ENCODE measurements at places on chromosomes 1 and 21.

GRCh38 chr21:33026443-33026858 lies 716 bp downstream of the OLIG2 start:
- peak overlapping the region; percentile 92 for H3K4me3 ChIP-seq
- H3K27me3 ChIP-seq: peaks cover 28% of the 10 kb centered on the region
- no peak for DNase-seq
- H3K36me3 ChIP-seq: no peaks in the 10 kb centered on the region

- peak overlapping the region; percentile 84 for H3K4me3 ChIP-seq
- no peaks in the 10 kb centered on the region for H3K27me3 ChIP-seq
- H3K4me1 ChIP-seq: peaks cover 10% of the 10 kb centered on the region
- peak; percentile 30 for DNase-seq
Observed at GRCh38 chr1:38476111-38476849, 383.3 kb downstream of the RRAGC start.

GRCh38 chr1:72366466-72366865 lies 84.1 kb upstream of the NEGR1 start:
- H3K4me1 ChIP-seq: no peaks in the 10 kb centered on the region
- H3K4me3 ChIP-seq: no peak overlapping the region
- no peaks in the 10 kb centered on the region for H3K36me3 ChIP-seq
- H3K27ac ChIP-seq: no peak overlapping the region

DNA sequence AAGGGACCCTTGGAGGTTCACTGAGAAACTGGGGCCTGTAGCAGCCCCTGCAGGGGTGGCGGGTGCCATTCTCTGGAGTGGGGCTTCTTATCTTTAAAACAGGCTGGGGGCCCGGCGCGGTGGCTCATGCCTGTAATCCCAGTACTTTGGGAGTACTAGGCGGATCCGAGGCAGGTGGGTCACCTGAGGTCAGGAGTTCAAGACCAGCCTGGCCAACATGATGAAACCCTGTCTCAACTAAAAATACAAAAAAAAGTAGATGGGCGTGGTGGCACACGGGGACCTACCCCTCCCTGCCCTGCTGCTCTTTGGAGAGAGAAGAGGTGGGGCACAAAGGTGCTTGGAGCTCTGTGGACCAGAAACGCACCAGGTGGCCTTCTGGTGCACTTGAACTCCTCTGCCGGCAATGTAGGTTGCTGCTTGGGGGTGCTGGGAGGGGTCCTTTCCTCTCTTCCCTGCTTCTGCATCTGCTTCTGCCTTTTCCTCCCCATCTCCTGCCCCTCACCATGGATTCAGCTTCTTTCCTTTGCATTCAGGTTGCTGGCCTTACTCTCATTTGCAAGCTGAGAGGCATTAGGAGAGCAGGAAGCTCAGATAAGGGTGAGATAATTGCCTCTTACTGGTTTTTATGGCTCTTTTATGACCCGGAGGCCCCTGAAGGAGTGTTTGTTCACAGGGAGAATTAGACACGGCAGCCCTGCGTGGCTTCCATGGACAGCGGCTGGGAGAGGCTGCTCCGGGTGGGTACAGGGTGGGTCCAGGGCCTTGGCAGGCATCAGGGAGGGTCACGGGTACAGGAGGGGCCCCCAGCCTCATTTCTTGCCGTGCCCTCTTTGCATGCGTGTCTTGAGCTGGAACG lies 57.4 kb downstream of the ARHGEF10L start:
- H3K4me3 ChIP-seq: no peak overlapping the region
- H3K4me1 ChIP-seq: peaks cover 36% of the 10 kb centered on the region
- peak overlapping the region; percentile 52 for H3K27ac ChIP-seq
- DNase-seq: no peak
- H3K27me3 ChIP-seq: peaks cover 4% of the 10 kb centered on the region

DNA sequence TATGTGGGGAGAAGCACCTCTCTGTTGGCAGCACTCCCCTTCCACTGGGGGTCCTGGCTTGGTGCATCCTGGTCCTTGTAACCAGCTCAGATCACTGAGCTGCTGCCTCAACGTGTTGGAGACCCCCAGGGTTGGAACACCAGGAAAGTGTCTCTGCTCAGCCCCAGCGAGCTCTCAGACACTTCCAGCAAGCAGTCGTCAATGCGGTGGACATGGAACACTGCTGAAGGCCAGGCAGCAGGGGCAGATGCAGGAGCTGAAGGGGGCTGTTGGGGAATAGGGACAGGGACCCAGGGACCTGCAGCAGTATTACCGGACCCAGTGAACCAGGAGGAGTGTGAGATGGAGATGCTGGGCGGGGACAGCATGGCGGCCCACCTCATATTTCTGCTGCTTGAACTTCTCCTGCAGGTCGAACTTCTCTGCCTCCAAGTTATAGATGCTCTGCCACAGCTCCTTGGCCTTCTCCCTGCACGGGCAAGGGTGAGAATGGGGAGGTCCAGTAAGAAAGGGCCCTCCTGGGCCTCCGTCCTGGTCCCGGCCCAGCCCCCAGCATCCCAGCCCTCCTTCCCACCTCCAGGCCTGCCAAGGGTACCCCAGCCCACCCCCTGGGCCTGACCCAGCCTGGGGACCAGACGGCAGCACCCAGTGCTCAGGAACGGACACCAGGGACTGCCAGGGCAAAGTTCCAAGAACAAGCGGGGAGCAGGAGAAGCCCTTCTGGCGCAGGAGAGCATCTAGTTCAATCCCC lies 16.4 kb downstream of the TNNT2 start:
- peaks cover 3% of the 10 kb centered on the region for H3K4me1 ChIP-seq
- H3K4me3 ChIP-seq: no peak overlapping the region
- H3K27me3 ChIP-seq: peaks cover 10% of the 10 kb centered on the region
- peak; percentile 13 for DNase-seq
- no peak overlapping the region for H3K27ac ChIP-seq

- DNase-seq: no peak
- H3K4me1 ChIP-seq: peaks cover 37% of the 10 kb centered on the region
- H3K27ac ChIP-seq: peak overlapping the region; percentile 34
- peaks cover 12% of the 10 kb centered on the region for H3K27me3 ChIP-seq
- peaks cover 4% of the 10 kb centered on the region for H3K36me3 ChIP-seq
- H3K4me3 ChIP-seq: no peak overlapping the region
Observed at GRCh38 chr1:11352816-11353799, 80.1 kb downstream of the UBIAD1 start.

- H3K27ac ChIP-seq: no peak overlapping the region
- peaks cover 23% of the 10 kb centered on the region for H3K4me1 ChIP-seq
- DNase-seq: no peak
- H3K27me3 ChIP-seq: peaks cover 4% of the 10 kb centered on the region
- H3K36me3 ChIP-seq: peaks cover 6% of the 10 kb centered on the region
- no peak overlapping the region for H3K4me3 ChIP-seq
Observed at GRCh38 chr1:145988773-145989172, 7.6 kb downstream of the TXNIP start.

GRCh38 chr1:193769651-193770050 lies 583.2 kb upstream of the B3GALT2 start:
- no peaks in the 10 kb centered on the region for H3K36me3 ChIP-seq
- no peak for DNase-seq
- H3K4me3 ChIP-seq: no peak overlapping the region
- peaks cover 2% of the 10 kb centered on the region for H3K27me3 ChIP-seq
- no peak overlapping the region for H3K27ac ChIP-seq

GRCh38 chr1:42601472-42601871 lies 56.8 kb upstream of the PPIH start:
- H3K27ac ChIP-seq: no peak overlapping the region
- DNase-seq: no peak
- no peaks in the 10 kb centered on the region for H3K27me3 ChIP-seq
- no peak overlapping the region for H3K4me3 ChIP-seq
- peaks cover 5% of the 10 kb centered on the region for H3K36me3 ChIP-seq

DNA sequence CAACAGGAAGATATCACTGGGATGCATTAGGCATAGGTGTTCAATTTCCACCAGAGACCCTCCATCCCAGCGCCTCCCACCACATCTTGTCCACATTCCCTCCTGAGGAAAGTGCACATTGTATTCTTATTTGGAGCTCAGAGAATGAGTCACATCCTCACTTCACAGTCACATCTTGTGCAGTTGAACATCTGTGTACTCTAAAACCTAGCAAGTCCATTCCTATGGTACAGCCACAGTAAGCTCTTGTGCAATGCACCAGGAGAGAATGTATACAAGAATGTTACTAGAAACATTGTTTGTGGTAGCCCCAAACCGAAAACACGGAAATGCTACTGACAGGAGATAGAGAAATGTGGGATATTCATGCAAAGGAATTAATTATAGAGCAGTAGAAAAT lies 1.6 kb upstream of the KDF1 start:
- H3K4me1 ChIP-seq: peaks cover 6% of the 10 kb centered on the region
- H3K36me3 ChIP-seq: no peaks in the 10 kb centered on the region
- H3K27me3 ChIP-seq: peaks cover 15% of the 10 kb centered on the region
- no peak overlapping the region for H3K27ac ChIP-seq
- no peak overlapping the region for H3K4me3 ChIP-seq

GRCh38 chr21:35840197-35840799 lies 220.0 kb downstream of the SETD4 start:
- DNase-seq: peak; percentile 35
- peaks cover 3% of the 10 kb centered on the region for H3K4me1 ChIP-seq
- H3K27ac ChIP-seq: no peak overlapping the region
- no peaks in the 10 kb centered on the region for H3K36me3 ChIP-seq

DNA sequence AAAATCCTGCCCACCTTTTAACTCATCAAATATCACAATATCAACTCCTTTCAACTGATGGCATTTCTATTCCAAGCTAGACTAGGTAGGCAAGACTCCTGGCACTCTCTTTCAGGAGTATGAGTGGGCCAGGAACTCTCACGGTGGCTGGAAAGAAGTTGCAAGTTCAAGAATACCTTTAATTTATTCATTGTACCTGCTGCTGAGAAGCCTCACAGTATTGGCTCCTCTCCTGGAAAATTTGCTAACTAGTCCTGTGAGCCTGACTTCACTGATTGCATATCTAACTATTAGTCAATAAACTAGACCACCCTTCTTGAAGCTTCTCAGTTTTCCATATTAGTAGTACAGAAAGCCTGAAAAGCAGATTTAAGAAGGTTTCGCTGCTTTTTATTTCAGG lies 120.2 kb downstream of the DUSP10 start:
- peaks cover 2% of the 10 kb centered on the region for H3K27me3 ChIP-seq
- no peaks in the 10 kb centered on the region for H3K4me1 ChIP-seq
- no peak overlapping the region for H3K4me3 ChIP-seq
- no peak for DNase-seq
- H3K27ac ChIP-seq: no peak overlapping the region

DNA sequence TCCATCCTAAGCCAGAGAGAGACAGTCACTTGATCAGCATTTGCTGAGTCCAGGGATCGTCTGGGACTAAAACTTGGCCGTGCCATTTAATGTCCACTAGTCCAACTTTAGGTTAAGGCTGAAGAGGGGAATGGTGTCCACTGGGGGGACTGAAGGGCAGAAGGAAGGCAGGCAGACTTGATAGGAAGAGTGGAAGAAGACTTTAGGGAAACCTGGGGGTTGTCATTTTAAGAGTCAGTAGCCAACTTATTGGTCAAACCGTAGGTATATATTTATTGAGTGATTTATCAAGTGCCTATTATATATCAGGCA lies 1.3 kb upstream of the LMOD1 start:
- peak overlapping the region; percentile 87 for H3K4me3 ChIP-seq
- H3K36me3 ChIP-seq: no peaks in the 10 kb centered on the region
- H3K27me3 ChIP-seq: peaks cover 9% of the 10 kb centered on the region
- no peak overlapping the region for H3K27ac ChIP-seq
- DNase-seq: no peak
